ENCODE measurements at places on chromosomes 3 and 15.
A peak's percentile ranks its signal among the peaks of the same experiment; 100 is the strongest.

DNA sequence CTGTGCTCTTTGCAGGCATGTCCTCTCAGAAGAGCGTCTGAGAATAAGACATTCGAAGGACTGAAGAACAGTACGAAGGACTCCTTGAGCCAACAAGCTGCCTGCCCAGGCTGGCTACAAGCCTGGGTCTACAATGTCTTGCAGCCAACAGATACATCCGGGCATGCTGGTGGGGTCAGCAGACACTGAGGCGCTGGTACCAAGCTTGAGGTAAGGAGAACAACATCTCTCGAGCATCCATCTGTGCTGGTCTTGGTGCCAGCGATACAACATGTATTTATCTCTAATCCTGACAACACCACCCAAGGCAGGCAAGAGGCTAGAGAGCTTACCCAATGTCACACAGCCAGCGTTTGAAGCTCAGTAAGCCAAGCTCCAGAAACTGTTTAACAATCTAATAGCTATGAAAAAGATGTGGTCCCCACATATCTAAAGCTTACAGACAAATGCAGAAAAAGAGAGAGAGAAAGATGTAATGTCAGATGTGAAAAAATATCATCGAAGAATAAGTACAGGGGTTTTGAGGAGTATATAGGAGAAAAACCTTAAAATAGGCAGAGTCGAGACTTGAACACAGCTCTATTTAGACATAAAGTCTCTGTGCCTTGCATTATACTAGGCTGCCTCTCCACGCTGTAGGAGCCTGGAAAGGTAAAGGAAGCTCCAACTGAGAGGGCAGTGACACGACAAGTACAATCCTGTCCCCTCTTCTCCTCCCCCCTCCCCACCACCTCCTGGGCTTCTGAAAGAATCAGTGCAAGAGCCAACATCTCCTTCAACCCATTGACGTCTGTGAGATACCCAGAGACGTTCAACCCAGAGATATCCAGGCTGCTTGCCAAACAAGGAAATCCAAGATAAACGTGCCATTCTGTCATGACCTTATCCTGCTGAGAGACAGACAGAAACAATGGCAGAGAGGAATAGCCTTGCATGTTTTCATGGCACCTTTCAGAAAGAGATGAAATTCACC, 39.4 kb downstream of the WWTR1 start:
- peak; percentile 15 for DNase-seq

GRCh38 chr3:89252860-89253259, 145.4 kb downstream of the EPHA3 start:
- DNase-seq: no peak

GRCh38 chr3:187738331-187739093, 6.8 kb downstream of the BCL6 start:
- peak; percentile 50 for DNase-seq

- no peak for DNase-seq
These were observed 230.0 kb upstream of the TBC1D5 start for GRCh38 chr3:17972476-17972875.

DNA sequence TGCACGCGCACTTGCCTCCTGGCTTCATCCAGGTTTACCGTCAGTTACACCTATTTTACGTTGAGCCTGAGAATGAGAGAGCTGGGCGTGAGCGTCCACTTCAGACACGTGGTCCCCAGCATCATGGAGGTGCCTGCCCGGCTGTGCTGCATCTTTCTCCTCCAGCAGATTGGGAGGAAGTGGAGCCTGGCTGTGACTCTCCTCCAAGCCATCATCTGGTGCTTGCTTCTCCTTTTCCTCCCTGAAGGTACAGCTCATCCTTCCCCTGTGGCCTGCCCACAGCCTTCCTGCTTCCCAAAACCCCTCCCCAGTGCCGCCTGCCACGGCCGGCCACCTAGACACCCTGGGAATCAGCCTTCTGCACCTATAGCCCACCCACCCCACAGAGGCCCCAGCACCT, 31.6 kb downstream of the SLC22A14 start:
- DNase-seq: no peak

DNA sequence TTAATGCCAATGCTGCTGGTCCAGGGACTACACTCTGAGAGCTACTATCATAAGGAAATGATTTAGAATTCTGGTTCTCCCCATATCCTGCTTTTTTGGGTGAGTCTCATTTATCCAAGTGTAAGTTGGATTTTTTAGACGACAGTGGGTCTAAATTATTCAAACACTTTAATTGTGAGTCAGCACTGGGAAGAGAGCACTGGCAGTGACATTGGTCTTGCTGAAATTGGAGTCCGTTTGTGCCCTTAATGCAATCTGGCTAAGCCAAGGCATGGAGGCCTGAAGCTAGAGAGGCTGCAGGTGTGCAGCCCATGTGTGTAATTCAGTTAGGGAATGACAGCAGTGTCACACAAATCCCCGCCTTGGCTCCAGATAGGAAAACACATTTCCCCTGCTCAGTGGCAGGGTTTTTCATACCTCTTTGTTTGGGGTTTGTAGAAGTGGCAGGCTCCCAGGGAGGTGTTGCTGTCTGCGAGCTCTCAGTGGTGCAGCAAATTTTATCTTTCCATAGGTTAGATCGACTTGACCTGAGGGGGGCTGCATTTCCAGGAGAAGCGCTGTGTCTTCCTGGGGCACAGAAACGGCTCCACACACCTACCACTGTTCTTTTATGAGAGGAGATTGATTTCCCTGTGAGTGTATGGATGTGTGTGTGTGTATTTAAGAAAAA, 197.7 kb downstream of the CD47 start:
- DNase-seq: peak; percentile 90

DNA sequence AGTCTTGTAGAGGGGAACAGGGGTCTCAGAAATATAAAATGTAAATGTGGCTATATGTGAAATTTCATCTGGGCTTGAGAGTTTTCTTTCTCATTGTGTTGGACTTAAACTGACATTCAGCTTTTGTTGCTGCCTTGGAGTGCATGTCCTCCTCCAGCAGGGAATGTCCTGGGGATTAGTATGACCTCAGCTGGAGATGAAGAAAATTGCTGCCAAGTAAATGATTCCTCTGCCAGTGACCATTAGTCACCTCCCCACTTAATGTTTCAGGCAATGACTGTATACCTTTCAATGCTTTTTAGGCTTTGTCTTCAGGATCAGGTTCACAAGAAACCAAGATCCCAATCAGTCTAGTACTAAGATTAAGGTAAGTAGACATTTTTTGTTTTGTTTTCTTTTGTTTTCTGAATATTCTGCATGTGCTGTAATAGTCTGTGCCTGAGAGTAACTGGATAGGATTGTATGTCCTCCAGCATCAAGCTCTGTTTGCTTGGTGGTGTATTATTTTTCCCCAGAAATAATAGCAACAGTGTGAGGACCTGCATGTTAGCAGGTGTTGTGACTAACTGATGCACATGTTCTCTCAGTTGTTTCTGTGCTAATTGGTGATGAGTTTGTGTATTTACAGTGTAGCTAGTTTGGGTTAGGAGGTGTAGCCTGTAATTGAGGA, 18.1 kb upstream of the SLC22A13 start:
- DNase-seq: no peak

DNA sequence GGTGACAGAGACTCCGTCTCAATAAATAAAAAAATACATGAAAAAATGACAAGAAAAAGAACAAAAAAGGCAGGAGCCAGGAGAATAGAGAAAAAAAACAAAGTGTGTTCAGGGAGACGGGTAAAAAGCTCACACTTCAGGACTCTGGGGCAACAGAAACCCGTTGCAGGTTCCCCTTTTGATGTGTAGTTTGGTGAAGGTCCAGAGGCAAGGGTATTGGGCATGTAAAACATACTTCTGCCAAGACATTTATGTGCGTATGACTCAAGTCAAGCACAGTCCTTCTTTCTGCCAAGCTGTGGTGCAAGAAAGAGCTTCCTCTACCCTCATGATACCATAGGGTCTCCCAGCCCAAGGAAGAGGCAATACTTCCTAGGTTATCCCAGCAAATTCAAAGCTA, 33.4 kb upstream of the STRIT1 start:
- DNase-seq: no peak

GRCh38 chr3:18405141-18405540, 20.0 kb downstream of the SATB1 start:
- DNase-seq: no peak

- DNase-seq: no peak
These were observed 47.1 kb upstream of the CTDSPL start for GRCh38 chr3:37814547-37814946.

- no peak for DNase-seq
These were observed 500.6 kb upstream of the AGTR1 start for GRCh38 chr3:148197061-148197460.

- peak; percentile 28 for DNase-seq
These were observed at the start of gene KIF7 for GRCh38 chr15:89654847-89655805. KIF7 (minus strand) TSS chr15:89655467; CDS start chr15:89652930, 2,537 bp downstream.

GRCh38 chr3:68060191-68060590, 405.8 kb upstream of the SUCLG2 start:
- no peak for DNase-seq

- no peak for DNase-seq
These were observed 19.9 kb upstream of the EBLN2 start for GRCh38 chr3:73041537-73041936.

DNA sequence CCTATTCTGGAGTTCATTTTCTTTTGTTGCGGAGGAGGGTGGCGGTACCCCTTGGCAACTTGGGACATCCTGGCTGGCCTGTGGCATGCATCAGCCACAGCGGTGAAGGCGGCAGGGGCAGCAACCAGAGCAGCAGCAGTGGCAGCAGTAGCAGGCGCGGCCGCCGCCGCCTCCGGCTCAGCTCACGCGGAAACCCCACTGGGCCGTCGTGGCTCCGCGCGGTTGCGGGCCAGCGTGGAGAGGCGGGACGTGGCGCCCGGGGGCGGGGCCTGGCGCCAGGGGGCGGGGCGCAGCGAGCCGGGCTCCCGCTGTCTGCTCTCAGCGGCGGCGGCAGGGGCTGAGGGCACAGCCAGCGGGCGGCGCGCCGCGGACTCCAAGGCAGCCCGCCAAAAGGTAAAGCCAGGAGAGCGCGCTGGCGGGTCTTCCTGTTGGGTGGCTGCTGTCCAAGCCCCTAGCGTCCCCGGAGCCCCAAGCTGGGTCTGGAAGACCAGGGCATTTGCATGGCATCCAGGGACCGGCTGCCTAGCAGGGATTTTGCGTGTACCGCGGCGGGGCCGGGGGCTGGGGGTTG, 334.4 kb upstream of the THRB start:
- DNase-seq: peak; percentile 53

- DNase-seq: no peak
These were observed 93.0 kb downstream of the SNRK start for GRCh38 chr3:43379343-43379742.

DNA sequence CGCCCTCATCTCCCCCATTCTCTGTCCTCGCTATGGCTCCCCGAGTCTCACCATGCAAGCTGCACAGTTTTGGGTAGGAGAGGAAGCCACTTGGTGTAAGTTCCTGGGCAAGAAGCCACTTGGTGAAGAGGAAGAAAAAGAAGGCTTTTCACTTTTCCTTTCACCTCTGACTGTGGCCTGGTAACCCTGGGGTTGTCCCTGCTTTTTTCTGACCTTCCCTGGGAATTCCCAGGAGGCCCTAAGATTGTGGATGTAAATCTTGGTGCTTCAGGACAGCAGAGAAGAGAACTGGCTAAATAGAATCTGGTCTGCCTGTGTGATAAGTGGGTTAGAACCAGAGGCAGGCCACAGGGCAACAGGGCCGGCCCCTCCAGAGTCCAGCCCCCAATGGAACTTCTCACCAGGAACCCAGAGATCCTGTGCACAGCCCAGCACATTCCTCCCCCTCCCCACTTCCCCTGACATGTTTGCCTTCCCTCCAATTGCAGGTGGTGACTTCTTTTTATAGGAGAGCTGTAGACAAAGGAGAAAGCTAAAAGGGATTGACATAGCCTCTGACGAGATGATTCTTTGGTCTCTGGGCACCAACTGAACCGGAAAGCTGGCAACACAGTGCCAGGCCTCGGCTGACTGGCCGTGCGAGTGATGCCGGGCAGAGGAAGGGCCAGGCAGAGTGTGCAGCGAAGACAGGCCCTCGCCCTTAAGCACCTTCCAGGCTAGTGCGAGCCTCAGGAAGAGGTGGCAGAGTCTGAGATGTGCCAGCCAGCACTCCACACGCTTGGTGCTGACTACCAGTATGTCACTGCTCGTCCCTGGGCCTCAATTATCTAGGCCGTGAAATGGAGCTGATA, 19.4 kb upstream of the SKOR1 start:
- no peak for DNase-seq

GRCh38 chr15:73143763-73144155, 91.5 kb downstream of the NEO1 start:
- no peak for DNase-seq

- no peak for DNase-seq
These were observed 8.7 kb upstream of the TRIM69 start for GRCh38 chr15:44727485-44728231.

DNA sequence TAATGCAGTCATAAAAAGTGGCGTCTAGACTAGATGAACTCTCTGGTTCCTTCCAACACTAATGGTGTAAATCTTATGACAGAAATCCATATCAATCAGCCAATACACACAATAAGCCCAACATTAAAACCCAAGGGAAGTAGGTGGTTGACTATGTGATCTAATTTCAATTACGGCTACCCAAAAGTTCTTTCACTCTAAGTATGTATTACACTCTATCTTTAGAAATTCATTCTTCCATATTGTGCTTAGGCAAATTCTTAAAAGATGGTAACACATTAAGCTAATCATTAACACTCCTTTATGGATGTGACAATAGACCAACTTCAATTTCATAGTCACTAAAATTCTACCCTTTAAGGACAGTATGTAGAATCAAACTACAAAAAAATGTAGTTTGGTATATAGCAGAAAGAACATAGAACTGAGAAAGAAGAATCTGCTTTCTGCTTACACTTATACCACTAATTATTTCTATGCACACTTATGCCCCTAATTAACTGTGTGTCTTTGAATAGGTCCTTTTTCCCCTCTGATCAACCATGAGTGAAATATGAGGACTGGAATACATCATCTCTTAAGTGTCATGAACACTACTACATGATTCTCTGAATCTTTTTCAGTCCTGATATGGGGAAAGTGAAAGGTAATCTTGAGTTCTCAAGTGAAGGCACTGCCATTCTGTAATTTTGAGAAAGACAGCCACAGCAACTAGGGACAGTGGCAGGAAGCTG, 557.6 kb downstream of the IGSF11 start:
- DNase-seq: no peak

- no peak for DNase-seq
These were observed 67.9 kb downstream of the UNC13C start for GRCh38 chr15:54046093-54046492.

- no peak for DNase-seq
These were observed 37.6 kb upstream of the SLC7A14 start for GRCh38 chr3:170623524-170623923.

GRCh38 chr3:154538566-154539360, 108.8 kb upstream of the GPR149 start:
- DNase-seq: no peak
